ENCODE measurements at places on chromosomes 7 and 10. TPM values are rescaled to one million over a fixed set of nuclear protein-coding genes. Genes with fewer than 3 reads are reported as not detected.

The ASAH2B gene
- total RNA-seq, result 3.4 TPM

The CFAP69 gene
- total RNA-seq, result 2.2 TPM

The ITIH5 gene
- 0.09 TPM for total RNA-seq

The SEMA4G gene
- total RNA-seq, result 7.1 TPM

The CRHR2 gene
- not detected for total RNA-seq
